Calu3 (cell line): ENCODE measurements at places on chromosomes 2 and 18.

DNA sequence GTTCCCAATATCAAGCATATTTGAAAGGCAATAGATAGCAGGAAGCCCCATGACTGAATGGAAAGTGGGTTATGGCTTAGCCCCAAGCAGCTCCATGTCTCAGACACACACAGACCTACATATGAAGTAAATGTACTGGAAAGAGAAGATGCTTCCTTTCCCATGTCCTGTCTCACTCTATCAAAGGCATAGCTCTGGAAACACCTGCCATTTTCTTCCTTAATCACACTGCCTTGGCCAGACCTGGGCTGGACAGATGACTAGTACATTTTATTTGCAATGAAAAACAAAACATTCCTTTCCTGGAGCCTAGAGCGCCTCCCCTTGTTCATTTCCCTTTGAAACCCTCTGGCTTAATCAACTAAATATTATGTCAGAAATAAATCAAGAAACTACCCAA lies 160.7 kb downstream of the ANTXR1 start:
- no peak for DNase-seq

DNA sequence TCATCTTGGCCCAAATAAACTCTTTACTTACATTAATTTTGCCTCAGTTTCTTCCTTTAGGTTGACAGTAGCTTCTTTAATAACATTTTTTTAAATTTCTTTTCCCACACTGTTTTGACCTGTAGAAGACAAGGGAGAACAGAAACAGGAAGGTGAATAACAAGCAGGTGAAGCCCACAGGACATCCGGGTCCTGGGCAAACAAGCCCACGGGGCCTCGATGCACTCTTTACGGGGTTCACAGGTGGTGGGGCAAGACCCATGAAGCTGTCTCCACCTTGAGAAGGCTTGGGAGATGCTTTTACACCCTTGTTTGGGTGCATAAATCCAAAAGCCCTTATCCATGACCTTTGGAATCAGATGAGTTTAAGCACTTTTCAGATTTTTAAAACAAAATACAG lies 301.0 kb upstream of the MGAT5 start:
- DNase-seq: no peak

DNA sequence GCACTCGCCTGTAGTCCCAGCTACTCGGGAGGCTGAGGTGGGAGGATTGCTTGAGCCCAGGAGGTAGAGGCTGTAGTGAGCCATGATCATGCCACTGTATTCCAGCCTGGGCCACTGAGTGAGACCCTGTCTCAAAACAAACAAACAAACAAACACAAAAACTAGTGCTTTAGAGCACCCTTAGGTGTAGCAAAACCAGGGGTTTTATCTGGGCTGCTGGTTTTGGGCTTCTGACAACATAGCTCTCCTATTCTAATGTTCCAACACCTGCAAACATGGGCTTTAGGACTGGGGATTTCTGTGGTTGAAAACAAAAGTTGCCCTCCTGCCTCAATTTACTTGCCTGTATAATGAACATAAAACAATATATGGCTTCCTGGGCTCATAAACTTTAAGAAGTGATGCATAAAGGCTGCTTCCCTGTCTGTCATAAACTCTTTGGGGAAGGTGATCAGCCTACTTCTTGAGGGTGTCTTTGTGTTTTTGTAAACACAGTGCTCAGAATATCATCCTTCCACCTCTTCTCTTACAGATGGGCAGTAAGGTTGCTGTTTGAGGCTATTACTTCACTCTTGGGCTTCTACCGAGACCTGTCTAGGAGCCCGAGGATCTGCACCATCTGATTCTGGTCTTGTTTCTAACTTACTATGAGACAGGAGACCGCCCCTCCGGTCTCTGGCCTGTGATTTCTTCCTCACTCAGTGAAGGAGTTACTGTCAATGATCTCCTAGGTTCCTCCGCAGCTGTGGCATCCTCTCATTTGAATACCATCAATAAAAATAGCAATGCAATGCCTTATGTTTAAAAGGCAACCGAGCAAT lies 246.5 kb downstream of the MYCN start:
- DNase-seq: no peak

DNA sequence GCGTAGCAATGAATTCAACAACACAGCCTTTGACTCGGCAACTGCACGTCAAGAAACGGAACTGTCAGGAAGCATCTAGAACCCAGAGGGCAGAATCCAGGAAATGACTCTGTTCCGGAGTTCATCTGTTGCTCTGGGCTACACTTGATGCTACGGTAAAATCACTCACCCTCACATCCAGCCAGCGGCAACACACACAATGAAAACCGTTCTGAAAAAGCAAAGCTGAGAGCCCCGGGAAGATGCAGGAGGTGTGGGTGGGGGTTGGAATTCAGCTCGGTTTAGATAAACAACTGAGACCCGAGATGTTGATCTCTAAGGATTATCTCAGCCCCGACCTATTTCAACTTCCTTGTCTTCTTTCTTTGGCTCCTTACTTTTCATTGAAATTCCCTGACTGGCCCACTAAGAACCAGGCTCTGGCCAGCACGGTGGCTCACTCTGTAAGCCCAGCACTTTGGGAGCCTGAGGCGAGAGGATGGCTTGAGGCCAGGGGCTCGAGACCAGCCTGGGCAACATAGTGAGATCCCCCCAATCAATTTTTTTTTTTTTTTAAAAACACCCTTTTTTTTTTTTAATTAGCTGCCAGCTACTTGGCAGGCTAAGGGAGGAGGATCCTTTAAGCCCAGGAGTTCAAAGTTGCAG lies 13.3 kb upstream of the RAB17 start:
- no peak for DNase-seq

- no peak for DNase-seq
Measured at GRCh38 chr2:149716687-149717086, 129.1 kb upstream of the MMADHC start.

DNA sequence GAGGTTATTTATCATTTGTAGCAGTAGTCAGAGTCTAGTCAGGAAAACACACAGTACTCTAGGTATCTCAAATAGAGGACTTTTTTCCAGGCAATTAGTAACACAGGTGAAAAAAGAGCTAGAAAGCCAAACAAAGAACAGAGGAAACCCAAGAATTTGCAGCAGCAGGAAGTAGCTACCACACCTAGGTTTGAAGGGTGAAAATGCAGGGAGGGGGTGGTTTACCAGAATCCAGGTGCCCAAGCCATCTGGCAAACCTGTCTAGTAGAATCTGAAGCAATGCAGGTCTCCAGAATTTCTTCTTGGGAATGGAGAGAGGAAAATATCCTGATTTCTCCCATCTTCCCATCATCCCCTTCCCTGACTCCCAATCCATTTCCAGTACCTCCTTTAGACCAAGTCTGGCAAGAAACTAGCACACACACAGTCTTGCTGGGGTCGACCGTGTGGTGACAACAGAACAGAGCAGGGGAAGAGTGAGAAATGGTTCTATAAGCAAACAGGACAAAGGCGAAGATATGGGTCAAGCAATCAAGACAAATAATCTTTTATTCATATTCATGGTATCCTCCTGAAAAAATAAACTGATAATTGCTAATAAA lies 231.9 kb upstream of the MMADHC start:
- DNase-seq: peak; percentile 59
